Left renal cortex interstitium (tissue), 4 donors: ENCODE measurements at places on chromosomes 16 and 17.

DNA sequence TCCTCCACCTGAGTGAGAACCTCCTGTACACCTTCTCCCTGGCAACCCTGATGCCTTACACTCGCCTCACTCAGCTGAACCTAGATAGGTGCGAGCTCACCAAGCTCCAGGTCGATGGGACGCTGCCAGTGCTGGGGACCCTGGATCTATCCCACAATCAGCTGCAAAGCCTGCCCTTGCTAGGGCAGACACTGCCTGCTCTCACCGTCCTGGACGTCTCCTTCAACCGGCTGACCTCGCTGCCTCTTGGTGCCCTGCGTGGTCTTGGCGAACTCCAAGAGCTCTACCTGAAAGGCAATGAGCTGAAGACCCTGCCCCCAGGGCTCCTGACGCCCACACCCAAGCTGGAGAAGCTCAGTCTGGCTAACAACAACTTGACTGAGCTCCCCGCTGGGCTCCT is 679 bp downstream of the GP1BA start:
- DNase-seq: no peak

DNA sequence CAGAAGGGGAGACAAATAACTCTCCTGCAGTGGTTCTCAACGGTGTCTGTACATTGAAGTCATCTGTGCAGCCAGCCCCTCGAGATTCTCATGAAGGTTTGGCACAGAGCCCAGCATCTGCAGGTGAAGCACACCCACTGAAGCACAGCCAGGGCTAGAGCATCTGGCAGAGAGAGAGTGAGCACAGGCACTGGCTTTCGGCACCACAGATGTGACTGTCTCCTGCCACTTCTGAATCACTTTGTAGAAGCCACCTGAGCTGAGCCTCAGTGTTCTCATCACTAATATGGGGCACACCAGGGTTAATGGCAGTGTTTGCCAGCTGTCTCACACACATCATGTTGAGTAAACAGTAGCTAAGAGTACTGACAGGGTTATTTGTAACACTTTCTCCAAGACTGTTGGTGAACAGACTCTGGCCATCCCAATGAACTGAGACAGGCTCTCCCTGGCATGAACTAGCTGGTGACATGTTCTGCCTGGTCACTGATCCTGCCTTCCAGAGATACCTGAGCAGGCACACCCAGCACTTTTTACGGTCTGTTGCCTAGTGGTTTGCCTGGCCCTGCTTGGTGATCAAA is 10.9 kb downstream of the HSPB9 start:
- DNase-seq: no peak

- DNase-seq: no peak
These were observed 1.3 kb downstream of the CAVIN1 start for GRCh38 chr17:42421507-42422338.

- no peak for DNase-seq
These were observed 56.8 kb upstream of the ARL4D start for GRCh38 chr17:43341715-43342588.

- DNase-seq: no peak
These were observed 807.1 kb downstream of the KCNJ2 start for GRCh38 chr17:70976447-70976846.

DNA sequence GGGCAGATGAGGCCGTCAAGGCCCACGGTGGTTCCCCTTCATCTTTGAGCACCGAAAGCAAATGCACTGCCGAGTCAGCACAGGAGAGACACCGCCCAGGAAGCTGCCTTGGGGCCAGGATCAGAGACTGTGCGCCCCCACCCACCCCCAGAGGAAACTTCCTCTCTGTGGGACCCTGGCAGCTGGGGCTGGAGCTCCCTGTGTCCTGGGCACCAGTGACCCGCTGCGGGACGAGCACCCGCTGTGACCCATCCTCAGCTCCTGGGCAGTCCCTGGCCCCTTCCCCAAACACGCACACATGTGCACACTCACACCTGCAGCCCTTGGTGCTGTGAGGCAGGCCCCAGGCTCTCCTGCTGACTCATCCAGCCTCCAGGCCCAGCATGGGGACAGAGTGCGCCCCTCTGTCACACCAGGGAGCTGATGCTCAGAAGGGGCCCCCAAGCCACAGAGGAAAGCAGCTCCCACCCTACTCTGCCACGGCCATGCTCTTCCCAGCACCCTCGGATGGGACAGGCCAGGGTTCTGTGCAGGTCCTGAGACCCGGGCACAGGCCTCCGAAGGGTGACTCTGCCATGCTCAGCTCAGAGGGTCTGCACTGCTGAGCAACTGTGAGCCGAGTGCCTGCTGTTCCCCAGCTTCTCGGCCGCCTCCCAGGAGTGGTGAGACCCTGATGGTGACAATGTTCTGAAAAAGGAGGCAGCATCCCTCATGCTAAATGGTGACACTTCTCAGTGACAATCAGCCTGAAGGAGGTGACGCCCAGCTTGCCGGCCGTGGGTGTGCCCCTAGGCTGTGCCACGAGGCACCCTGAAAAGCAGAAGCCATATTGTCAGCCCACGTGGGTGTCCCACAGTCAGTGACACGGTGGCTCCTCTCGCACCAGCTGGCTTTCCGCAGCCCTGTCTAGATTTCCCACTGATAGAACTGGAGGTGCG is 3.6 kb downstream of the PIEZO1 start:
- DNase-seq: no peak

DNA sequence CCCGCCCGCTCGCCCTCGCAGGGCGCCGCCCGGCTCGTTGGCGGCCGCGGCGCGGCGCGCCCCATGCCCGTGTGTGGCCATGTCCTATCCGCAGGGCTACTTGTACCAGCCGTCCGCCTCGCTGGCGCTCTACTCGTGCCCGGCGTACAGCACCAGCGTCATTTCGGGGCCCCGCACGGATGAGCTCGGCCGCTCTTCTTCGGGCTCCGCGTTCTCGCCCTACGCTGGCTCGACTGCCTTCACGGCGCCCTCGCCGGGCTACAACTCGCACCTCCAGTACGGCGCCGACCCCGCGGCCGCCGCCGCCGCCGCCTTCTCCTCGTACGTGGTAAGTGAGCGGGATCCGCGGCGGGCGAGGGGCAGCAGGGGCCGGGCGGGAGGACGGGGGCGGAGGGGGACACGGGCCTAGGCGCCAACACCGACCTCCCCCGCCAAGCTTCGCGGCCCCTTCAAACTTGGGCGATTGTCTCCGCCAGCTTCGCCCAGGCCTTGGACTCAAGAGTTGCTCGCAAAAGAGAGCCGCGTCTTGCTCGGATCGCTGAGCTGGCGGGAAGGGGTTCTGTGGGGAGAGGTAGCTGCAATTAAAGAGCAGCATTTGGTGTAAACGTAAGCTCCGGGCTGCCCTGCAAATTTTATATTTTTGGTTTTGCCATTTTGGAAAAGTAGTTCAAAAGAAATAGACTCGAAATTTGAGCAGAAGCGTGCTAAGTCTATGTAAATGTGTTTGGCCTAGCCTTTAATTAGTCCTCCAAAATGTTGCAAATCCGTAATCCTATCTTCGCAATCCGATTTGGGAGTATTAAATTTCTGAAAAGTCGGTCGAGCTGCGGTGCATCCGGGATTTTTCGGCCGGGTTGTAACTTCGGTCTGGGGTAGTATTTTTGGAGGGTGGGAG is 702 bp downstream of the IRX5 start:
- no peak for DNase-seq

DNA sequence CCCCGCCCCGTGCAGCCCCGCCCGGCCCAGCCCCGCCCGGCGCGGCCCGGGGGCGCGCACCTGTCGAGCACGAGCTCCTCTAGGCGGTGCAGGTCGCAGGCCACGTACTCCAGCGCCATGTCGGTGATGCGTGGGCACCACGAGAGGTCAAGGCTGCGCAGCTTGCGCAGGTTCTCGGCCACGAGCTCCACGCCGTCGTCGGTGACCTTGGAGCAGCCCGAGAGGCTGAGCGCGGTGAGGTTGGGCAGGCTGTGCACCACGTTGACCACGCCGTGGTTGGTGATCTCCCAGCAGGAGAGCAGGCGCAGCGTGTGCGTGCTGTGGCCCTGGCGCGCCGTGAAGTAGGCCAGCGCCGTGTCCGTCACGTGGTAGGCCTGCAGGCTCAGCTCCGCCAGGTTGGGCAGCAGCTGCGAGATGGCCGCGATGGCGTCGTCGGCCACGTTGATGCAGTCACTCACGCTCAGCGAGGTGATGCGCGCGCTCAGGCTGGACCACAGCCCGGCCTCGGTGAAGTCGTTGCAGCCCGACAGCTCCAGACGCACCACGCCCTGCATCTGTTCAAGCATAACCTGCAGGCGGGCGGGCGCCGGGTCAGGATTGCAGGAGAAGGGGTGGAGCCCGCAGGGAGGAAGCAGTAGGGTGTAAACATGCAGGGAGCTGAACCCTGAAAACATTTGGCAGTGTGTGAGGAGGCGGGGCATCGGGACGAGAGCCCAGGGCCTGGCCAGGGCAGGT is 5.3 kb upstream of the WDR24 start:
- no peak for DNase-seq
